Dermis microvascular lymphatic vessel endothelial cell (primary cell): ENCODE measurements at places on chromosomes 4 and X.

- DNase-seq = no peak
Measured at GRCh38 chr4:39237179-39237578, 54.9 kb downstream of the WDR19 start.

GRCh38 chr4:8912506-8912905, 40.9 kb upstream of the HMX1 start:
- no peak for DNase-seq

- DNase-seq = no peak
Measured at GRCh38 chrX:15680401-15680800, 15.8 kb upstream of the CLTRN start.

- no peak for DNase-seq
Measured at GRCh38 chr4:24765376-24765988, 29.9 kb upstream of the SOD3 start.
